ENCODE measurements at places on chromosomes 2 and 18.

DNA sequence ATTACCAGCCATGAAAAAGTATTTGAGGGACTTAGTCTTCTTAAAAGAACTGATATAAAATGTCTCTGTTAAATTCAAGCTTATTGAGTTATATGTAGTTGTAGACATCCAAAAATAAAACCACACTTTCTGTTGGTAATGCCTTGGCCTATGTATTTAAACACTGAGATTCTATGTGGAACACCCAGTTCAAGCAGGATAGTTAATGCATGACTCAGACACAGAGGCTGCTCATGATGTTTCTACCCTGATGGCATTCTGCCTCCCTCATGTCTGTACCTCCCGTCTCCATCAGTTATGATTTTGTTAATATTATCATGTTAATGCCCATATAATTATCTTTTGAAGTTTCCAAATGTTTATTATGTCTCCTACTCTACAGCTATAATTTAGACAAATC is 164.5 kb downstream of the XIRP2 start:
- no peak for DNase-seq

GRCh38 chr2:64440843-64441242 is 13.1 kb upstream of the LGALSL start:
- DNase-seq: no peak

DNA sequence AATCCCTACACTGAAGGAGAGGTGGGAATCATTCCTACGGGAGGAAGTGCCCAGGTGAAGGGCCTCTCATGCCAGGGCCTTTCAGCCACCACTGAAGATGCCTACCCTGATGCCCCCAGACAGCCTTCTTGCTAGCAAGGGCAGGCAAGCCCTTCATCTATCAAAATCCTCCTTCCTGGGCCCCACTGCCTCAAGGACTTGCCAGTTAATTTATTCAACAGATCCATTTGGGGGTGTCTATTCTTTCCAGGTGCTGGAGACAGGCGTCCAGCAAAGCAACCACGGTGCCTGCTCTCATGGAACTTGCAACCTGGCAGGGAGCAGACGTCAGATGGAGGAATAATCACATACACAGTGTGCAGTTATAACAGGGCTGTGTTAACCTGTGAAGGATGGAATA is 95.5 kb downstream of the GYPC start:
- DNase-seq: no peak

GRCh38 chr18:23230686-23231085 is 95.4 kb downstream of the CABLES1 start:
- no peak for DNase-seq

- no peak for DNase-seq
These were observed 158.8 kb downstream of the PTPRM start for GRCh38 chr18:7725897-7726296.

DNA sequence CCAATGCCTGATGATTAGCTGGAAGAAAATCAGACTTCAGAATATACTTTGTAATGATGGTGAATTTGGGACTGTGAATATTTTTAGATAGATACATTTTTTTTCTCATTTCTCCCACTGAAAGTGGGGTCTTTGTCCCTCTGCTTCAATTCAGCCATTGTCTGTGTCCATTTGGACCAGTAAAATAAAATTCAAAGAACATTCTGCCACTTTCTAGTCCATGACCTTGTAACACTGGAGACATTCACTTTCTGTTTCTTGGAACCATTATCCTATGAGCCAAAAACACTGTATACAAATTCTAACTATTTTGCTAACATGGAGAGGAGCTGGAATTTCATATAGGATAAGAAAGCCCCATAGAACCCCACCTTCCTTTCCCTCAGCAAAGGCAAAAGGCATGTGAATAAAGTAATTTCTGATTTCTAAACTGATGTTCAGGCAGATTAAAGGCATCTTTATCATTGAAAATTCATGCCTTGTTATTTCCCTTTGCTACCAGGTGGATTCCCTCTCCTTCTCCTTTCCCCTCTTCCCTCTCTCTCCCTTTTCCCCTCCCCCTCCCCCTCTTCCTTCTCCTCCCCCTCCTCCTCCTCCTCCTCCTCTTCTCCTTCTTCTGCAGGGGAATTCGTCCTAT is 2010.4 kb upstream of the LRRTM1 start:
- no peak for DNase-seq

- DNase-seq: no peak
These were observed 159.5 kb upstream of the GYPC start for GRCh38 chr2:126496493-126496892.

DNA sequence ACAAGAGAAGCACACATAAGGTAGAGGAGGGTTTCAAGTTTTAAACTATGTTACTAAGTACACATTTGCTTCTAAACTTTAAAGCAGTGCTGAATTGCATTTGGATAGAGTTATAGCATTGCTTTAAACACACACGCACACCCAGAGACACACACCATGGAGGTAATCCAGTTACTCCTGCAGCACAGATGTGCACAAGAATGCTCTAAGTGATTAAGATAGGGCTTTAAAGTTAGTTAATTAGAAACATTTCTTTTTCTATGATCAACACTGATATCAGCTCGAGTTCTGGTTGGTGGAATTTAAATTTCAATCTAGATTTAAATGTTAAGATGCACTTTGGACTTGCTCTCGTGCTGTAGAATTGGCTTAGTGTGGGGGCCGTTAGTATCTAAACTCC is 492.3 kb downstream of the ZEB2 start:
- DNase-seq: no peak
